ENCODE measurements at places on chromosomes 1 and 21.

- no peak for DNase-seq
These were observed 1.8 kb upstream of the NPPB start for GRCh38 chr1:11860587-11860986.

DNA sequence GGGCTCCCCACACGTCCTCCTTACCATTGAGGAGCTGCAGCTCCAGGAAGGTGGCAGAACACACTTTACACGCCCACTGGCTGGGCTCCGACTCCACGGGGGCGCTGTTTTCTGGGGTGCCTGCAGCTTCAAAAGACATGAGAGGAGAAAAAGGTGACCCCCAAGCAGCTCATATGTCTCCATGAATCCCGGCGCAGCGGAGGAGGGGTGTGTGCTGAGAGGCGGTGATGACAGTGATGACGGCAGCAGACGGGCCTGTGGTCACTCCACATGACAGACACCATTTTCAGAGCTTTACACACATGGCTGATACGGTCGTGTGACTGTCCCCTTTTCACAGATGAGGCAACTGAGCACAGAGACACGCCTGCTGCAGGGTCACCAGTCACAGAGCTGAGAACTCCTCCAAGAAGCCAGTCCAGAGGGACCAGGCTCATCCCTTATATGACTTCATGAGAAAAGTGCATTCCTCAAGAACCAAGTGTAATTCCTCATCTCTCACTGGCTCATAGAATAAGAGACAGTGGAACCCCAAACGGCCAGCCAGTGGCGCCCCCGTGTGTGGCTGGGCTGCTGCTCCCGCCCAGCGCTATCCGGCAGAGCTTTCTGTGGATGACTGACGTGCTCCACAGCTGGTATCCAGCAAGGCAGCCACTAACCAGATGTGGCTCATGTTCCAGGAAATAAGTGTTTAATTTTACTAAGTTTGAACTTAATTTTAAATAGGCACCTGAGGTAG lies 31.9 kb downstream of the PRDM15 start:
- no peak for DNase-seq

GRCh38 chr1:165454091-165454610 lies 9.2 kb upstream of the RXRG start:
- DNase-seq = no peak

DNA sequence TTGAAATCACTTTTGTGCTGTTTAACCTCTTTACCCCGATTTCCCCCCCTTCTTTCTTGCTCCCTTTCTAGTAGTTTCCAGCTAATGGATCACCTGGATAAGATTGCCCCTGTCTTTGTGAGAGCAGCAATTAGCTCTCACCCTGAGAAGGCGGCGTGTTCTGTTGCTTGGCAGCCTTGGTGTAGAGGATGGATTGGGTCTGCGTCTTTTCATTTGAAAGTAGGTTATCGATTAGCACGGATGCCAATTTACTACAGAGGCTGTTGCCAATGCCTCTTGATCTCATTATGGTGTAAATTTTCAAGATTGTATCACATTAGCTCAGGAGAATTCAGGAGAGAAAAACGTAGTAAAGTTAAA lies 26.4 kb downstream of the KIF26B start:
- no peak for DNase-seq

DNA sequence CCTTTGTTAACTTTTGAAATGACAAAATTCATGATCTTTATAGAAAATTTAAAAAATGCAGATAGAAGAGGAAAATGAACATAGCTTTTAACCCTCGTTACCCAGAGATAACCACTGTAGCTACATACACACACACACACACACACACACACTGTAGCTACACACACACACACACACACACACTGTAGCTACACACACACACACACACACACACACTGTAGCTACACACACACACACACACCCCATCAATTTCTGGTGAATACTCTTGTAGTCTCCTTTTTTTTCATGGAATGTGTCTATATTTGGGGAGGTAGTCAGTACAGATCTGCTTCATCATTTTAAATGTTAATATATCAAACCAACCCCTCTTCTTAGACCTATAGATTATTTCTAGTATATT lies 58.5 kb downstream of the SH3BGR start:
- no peak for DNase-seq

GRCh38 chr21:44929242-44929798 lies 8.6 kb upstream of the ITGB2 start:
- no peak for DNase-seq

DNA sequence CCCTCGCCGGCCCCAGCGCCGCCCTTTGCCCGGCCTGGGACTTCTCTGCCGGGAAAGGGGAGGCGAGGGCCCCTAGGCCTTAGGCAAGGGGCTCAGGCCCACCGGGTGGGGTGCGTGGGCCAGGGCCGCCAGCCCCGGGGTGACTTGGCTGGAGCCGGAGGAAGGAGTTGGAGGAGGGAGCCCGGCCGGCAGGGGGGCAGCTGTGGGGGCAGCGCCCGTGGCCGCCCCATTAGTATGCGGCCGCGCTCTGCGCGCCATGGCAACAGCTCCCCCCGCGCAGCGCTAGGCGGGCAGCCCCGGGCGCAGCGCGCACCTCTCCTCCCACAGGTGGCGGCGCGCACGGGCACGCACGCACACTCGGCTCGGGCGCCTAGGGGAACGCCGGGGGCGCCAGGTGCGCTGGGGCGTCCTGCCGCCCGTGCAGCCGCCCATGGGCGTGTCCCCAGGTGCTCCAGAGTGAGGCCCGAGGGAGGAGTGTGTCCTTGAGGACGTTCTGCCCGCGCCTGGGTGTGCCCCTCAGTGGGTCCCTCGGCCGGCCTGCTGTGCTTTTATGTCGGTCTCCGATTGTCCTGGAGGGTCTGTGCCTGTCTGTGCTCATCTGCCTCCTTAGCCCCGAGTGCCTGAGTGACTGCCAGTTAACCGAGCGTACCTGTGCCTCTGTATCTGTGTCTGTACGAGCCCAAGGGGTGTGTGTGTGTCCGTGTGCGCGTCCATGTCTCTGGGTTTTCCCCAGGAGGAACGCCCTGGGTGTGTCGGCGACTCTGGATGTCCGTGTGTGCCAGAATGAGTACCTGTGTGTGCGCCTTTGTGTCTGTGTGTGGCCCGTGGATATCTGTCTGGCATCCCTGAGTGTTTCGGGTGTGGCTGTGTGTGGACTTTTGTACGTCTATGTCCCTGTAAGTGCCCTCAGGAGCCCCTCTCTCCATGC lies 38.2 kb upstream of the WASF2 start:
- peak; percentile 53 for DNase-seq

DNA sequence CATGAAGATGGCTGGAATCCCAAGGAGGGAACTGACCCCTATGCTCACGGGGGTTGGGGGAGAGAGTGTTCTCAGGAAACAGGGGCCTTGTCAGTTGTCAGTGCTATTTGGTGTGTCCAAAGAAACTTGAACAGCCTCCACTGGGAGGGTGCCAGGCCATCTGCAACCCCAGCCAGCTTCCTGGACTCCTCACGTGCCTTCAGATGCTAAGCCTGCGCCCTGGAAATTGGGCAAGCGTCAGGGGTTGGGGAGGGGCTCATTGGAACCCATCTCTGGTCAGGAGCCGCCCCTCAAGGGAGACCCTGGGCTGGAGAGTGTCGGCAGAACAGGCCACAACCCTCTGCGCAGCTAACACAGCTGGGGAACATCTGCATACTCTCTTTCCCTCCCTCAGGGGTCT lies 13.1 kb upstream of the LHX4 start:
- DNase-seq = no peak

DNA sequence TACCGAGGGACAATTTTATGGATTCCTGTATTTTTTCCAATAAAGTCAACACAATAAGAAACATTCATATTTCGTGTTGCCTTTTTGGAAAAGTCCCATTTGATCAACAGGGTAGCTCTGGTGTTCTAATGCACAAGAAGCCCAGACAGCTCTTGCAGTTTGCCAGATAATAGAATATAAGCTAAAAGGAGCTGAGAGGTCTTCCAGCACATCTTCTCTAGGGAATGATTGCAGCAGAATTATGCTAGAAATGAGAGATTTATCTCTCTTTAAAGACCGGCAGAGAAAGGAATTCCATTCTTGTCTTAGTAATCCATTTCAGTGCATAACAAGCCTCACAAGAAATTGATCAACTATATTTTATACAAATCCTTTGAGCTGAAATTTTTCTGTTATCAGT lies 25.0 kb upstream of the DDX59 start:
- no peak for DNase-seq

- DNase-seq = no peak
These were observed 83.9 kb downstream of the PCNX2 start for GRCh38 chr1:233211595-233211994.

DNA sequence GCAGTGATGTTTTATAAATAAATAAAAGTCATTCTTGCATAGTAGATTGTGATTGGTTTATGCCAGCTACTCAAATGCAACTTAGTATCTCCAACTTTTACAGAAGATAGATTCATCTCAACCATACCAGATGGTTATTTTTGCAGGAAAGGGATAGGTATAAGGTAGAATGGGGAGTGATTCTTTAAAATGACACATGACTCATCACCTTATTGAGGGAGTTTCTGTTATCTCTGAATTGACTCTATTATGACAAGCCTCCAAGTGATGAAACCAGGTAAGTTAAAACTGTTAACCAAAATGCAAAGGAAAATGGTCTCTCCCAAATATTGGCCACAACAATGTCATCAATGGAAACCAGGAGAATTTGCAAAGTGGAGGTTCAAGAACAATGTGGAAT lies 54.5 kb downstream of the PTPRC start:
- DNase-seq = no peak

- no peak for DNase-seq
These were observed 35.9 kb upstream of the GALNT2 start for GRCh38 chr1:230031131-230031530.

DNA sequence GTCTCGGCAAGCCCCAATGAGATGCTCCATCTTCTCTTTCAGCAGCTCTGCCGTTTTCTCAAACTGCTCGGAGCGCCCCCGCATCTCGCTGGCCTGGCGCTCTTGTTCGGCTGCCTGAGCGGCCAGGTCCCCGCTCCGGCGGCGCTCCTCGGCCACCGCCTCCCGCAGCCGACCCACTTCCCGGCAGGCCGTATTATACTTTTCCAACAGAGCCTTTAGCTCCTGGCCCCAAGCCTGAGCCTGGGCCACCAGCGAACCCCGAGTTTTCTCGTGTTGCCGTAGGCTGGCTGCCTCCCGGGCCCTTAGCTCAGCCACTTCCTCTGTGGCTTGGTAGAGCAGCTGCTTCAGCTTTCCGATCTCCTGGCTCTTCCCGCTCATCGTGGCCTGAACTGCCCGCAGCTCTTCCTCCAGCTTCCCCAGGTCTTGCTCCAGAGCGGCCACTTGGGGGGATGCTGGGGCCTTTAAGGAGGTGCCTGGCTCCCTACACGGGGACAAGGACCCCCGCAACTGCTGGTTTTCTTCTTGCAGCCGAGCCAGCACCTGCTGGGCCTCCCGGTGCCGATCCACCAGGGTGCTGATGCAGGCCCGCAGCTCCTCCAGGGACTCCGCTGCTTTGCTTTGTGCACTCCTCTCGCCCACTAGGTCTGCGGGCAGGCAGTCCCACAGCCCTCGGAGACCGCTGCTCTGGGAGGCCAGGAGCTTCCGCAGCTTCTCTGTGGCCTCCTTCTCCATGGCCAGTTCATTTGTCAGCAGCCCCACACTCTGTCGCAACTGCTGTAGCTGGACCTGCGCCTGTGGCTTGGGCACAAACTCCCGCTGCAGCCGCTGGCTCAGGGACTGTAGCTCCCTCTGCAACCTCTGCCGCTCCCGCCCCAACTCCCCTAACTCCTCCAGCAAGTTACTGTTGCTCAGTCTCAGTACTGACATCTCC lies 13.4 kb upstream of the PIAS3 start:
- DNase-seq = peak; percentile 32

GRCh38 chr1:52739699-52740467 lies 13.6 kb downstream of the ZYG11B start:
- no peak for DNase-seq

DNA sequence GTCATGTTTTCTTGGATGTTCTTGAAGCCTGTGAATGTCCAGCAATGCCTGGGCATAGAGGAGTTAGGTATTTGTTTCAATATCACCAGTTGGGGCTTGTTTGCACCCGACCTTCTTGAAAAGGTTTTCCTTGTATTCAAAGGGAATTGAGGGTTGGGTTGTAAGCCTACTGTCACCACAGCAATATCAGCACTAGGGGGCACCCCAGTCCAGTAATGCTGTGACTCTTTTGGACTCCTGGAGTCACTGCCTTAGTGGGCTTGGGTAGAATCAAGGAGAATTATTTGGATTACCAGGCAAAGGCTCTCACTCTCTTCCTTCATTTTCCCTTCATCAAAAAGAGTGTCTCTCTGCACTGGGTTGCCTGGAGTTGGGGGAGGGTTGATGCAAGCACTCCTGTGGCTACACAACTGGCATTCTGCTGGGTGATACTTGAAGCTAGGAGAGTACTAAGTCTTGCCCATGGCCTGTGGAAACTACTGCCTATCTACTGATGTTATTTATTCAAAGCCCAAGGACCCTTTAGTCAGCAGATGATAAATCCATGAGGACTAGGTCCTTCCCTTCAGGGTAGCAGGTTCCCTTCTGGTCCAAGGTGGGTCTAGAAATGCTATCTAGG lies 34.5 kb downstream of the OR10R2 start:
- DNase-seq = peak; percentile 29

DNA sequence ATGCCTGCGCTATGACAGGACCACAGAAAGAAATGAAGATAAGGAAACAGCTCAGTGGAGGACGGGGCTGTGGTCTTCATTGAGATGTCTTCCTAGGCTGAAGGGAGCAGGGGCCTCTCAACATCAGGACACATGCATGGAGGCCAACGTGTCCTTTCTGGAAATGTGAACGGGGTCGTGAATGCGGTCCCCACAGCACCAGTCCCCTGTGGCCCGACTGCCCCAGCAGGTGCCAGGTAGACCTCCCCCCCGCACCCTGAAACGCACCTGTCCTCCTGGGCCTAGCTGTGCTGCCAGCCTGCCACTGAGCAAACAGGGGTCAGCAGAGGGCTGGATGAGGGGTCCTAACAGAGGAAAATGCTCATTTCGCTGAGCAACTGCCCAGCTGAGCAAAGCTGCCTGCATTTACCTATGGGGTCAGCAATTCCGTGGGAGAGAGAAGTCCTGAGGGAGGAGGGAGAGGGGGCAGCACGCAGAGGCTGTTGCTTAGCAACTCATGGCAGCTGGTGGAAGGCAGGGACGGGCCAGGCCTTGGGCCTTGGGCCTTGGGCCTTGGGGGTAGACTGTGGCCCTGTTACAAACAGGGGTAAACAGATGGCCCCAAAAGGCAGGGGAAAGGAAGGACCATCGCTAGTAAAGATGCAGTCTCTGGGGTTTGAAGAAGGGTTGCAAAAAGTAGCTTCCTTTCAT lies 77.4 kb downstream of the NPHP4 start:
- DNase-seq = no peak

GRCh38 chr21:46173573-46173972 lies 10.7 kb downstream of the SPATC1L start:
- no peak for DNase-seq

- DNase-seq = no peak
These were observed 6.7 kb downstream of the OR2T11 start for GRCh38 chr1:248627971-248628844.

All from activated CD4-positive, alpha-beta T cell treated with anti-CD3 and anti-CD28 coated beads for 4 hours (primary cell).